Stimulated activated CD4-positive, alpha-beta T cell treated with anti-CD3 and anti-CD28 coated beads, Interleukin-12 subunit alpha, Interleukin-12 subunit beta, amount 100 ng/mL, for 4 hours (primary cell): ENCODE measurements at places on chromosomes 7 and 10.

- DNase-seq: peak; percentile 14
These were observed 67.7 kb downstream of the GPAM start for GRCh38 chr10:112115781-112116385.

DNA sequence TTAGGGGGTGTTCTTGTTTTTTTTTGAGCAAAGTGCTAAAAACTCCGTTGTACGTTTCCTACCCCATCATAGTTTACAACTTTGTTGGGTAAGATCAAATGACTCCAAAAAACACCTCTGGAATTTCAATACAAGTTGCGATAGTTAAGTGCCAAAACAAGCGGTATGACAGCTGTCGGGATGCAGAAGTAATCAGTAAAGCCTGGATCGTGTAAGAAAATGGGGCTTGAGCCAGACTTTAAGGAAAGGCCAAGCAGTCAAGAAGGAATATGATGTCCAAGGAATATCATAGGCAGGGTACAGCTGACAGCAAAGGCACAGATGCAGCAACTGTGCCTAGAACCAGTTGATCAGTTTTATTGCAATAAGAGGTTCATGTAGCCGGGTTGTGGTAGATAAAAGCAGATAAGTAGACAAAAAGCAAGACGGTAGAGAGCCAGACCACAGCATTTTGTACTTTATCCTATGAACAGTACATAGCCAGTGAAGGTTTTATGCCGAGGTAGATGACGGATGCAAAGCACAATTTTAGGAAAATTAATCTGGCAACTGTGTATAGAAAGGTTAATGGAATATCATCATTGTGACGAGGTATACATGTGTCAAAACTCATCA is 45.5 kb downstream of the UBE2H start:
- no peak for DNase-seq

- DNase-seq: no peak
These were observed 1171.6 kb upstream of the C7orf33 start for GRCh38 chr7:147418966-147419365.

DNA sequence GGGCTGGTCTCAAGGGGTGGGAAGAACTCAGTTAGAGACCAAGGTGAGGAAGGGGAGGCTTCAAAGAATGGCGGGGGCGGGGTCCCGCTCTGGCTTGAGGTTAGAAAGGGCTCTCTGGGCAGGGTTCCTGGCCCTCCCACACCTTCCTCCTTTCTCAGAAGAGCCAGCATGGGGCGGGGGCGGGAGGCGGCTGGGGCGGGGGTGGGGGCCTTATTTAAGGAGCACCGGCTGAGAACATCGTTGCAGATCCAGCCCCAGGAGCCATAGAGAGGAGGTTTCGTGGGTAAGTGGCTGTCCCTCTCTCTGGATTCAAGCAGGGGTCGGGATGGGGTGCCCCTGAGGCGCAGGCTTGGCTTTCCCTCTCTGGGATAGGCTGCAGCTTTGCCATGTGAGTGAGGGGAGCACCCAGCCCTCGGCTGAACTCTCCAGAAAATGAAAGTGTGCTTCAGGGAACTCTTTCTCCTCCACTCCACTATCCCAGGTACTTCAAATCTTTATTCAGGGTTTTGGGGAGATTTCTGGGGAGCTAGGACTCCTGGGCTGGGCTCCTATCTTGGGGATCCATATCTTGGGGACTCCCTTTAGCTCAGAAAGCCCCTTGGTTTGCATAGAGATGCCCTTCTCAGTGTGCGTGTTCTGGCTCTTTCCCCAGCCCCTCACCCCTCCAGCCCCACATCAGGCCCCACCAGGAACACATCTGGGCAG is 3.3 kb upstream of the CUEDC2 start:
- peak; percentile 43 for DNase-seq

DNA sequence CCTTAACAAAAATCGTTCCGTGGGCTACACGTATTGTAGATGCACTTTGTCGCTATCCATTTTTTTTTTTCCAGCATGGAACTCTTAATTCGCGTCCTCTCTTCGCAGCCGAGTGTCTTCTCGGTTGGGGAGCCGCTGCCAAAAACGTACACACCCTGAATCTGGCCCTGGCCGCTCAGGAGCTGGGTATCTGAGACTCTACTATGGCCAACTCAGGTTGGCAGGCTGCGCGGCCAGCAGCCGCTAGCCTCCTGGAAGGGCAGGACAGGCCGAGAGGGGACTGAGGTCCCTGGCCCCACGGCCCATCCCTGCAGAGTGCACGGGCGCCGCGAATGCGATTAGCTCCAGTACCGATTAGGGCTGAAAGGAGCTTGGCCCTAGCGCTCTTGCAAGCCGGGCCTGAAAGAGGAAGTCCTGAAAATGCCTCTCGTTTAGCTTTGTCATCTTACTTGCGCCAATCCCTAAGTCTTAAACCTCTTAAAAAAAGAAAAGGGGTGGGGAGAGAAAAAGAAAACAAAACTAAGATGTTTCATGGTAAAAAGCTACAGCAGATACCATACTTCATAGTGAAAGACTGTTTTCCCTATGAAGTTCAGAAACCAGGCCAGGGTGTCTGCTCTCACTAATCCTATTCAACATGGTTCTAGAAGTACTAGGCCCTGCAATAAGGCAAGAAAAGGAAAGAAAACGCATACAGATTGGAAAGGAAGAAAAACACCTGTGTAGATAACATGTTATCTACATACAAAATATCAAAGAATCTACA is 113.2 kb upstream of the RHEB start:
- peak; percentile 38 for DNase-seq

DNA sequence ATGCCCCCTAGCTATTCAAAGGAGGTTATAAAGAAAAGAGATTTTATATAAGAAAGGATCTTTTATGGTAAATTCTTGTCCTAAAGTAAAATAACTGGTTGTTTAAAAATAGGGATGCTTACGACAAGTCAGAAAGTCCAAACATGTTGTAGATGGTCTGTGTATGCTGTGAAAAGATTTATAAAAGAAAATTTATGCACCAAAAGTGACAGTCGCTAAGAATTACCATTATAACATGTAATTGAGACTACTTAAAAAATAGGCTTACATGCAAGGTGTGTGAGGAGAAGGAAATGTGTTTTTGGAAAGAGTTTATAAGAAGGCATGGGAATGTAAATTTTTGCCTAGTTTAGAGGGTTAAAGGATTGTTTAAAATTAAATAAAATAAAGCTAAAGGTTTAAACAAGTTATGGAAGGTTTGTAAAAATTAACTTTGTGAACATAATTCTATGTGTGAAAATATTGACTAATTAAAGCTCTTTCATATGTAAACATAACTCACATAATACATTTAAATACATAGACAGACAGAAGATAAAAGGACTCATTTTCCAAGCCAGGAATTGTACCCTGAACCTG is 118.5 kb downstream of the LYZL1 start:
- no peak for DNase-seq

DNA sequence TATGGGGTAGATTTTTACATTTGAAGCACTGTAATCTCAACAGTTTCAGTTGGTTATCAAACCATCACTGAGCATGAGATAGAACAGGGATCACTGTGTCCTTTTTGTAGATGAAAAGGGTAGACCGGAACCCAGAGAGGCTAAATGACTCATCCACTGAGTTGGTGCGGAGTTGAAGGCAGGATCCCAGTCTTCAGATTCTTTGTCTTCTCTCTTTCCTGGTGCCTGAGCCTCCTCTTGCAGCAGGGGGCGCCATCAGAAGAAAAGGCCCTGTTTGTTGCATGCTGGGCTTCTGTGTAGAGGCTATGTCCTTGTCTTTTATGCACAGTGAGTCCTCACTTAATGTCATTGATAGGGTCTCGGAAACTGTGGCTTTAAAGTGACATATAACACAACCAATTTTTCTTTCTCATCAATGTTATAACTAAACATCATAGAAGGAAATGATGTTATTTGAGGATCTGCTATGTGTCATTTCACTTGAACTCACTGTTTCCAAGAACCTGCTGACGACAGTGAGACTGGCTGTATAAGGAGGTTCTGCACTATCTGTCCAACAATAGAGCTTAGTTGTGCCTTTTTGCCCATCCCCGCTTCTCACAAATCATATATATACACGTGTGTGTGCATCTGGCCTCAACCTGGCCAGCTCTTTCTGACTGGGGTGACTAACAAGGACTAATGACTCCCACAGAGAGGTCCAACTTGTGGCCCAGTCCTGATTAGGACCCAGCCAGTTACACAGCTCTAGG is 14.3 kb downstream of the ZNF282 start:
- peak; percentile 70 for DNase-seq
